ENCODE measurements at places on chromosomes 1 and 21.

DNA sequence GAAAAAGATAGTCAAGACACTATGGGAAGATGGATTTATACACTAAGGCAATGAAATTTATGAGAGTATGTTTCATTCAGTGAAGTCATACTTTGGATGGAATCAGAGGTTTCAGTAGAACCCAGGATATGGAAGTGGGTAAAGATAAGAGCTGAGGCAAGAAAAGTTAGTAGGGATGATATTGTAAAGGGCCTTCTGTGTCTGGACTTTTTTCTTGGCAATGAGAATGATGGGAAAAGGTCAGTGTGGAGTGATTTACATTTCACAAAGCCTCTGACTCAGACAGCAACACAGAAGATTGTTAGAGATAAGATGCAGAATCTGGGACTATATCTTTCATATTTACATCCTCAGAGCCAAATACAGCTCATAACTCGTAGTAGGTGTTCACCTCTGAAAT, 32.1 kb downstream of the SH3BGR start:
- no peak for DNase-seq

DNA sequence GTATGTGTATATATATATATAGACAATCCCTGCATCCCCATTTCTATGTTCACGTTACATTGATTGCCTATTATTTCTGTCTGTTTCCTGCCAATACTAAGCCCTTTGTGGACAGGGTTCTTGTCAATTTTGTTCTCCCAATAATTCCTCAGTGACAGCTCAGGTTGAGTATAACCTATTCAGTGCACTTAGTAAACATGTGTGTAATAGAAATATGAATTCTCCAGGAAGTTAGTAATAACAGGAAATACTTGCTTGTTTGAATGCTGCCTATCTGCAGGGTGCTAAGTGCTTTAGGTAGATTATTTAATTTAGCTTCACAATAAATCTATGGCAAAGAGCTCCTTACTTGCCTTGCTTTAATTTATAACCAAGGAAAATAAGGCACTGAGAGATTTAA, 52.8 kb upstream of the PTGFR start:
- DNase-seq: no peak

DNA sequence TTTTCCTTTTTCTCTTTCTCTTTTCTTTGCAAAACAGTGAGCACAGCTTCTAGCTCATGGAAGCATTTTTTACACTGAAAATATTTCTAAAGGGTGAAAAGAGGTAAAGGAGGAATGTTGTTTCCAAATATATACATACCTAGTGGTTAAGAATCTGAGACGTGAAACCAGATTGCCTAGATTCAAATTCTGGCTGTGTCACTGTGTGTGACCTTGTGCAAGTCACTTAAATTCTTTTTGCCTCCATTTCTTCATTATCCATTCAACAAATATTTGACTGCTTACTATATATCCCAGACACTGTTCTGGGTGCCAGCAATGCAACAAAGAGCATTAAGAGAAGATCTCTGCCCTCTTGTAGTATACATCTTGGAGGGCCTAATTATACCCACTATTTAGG, 53.3 kb downstream of the ZFYVE9 start:
- no peak for DNase-seq

GRCh38 chr1:16354619-16355018, 2.3 kb upstream of the FBXO42 start:
- no peak for DNase-seq

DNA sequence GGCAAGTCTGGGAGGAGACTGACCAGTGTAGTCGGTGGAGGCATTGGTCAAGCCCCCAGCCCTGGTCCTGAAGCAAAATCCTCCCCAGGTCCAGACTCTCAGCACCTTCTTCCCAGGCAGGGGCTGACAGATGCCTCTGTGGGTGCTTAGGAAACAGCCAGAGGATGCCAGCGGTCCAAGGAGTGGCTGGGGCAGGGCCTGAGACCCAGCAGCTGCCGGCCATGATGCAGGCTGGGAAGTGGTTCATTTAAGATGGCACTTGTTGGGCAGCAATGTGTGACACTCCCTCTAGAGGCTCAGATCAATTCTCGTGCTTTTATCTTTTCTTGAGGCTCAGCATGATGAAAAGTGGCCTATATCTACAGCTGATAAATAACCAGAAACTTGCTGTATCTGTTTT, 165.0 kb upstream of the VAMP3 start:
- no peak for DNase-seq

GRCh38 chr21:43872531-43873197, 7.6 kb downstream of the AGPAT3 start:
- DNase-seq: no peak

DNA sequence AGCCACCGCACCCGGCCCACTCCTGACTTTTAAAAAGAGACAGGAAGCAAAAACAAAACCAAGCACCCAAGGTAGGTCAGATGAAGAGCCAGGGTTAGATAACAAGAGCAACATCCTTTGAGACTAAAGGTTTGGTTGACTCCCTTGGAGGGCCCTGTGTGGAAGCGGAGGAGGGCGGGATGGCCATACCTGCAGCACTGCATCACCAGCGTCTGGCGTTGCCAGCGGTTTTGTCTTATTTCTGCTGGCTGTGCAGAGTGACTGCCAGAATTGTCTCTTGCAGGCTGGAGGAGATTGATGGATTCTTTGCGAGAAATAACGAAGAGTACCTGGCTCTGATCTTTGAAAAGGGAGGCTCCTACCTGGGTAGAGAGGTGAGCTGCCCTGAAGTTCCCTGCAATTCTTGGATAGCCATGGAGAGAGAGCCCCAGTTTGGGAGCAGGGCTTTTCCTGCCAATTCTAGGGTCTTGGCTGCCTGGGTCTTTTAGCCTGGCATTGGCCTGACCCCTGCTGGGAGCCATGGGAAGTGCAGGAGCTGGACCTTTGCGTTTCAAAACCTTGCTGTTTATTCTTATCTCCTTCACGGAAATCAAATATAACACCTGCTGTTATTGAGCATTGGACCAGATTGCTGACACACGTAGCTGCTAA, 24.0 kb downstream of the QSOX1 start:
- DNase-seq: peak; percentile 66

DNA sequence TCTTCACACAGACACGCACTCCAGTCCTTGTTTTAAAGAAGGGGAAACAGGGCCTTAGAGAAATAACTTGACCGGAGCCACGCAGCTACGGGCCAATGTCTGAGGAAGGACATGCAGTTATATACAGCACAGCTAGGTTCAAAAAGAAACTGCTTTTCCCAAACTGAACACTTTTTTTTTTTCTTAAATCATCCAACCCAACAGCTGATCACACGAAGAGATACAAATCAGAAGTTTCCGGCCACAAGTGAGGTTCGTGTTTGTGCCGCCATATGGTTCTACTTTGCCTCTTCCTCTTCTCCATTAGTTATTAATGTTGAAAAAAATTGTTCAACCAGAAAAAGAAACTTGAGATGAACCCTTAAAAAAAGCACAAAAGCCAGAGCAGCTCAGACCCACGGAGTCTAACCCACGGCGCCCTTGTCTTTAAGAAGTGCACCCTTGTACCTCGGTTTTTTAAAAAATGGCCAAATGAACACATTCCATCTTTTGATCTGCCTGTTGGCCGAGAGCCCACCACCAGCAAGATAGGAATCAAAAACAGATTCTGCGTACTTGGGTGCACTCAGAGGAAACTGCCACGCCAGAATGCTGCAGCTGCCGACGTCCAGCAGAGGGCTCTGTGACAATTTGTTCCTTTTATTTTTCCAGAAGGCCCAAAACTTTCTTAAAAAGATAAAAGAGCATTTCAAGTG, 78.9 kb downstream of the SLC66A1 start:
- peak; percentile 58 for DNase-seq

DNA sequence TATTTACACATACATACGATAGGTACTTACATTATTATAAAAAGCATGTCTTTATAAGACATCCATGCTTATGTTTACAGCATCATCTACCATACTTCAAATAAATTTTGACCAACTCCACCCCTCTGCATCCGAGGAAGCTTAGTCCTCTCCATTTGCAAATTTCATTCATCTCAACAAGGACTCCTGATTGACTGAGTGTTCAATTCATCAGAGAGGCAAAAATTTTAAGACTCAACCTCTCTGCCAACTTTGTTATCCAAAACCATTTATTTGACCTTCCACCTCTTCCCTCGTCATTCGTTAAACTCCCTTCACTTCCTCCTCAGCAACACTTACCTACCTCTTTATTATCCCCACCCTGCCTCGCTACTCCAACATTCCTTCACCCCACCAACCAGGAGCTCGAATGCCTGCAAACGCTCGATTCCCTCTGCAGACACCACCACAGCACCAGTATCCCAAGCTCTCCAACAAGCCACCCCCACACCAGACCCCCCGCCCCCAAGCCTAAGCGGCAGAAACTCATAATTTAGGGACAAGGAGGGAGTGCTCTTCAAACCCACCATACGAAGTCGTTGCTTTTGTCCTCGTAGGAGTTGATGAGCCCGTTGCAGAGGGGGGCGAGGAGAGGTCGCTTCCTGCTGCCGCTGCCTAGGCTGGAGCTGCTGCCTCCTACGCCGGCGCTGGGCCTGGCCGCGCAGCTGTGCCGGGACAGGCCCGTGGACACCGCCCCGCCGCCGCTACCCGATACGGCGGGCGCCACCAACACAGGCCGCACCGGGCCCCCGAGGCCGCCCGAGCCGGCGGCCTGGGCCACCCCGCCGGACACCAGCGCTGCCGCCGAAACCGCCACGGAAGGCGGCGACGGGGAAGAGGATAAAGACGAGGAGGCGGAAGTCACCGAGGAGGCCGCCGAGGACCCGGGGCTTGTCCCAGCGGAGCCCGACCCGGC, 803 bp downstream of the COP1 start:
- DNase-seq: no peak

GRCh38 chr21:44762221-44763049, 39.2 kb downstream of the UBE2G2 start:
- DNase-seq: no peak

GRCh38 chr1:12424087-12424529, 193.9 kb downstream of the DHRS3 start:
- no peak for DNase-seq

Measured in CD4-positive, alpha-beta T cell treated with Interferon alpha-2 for 1 hour (primary cell).